ENCODE measurements at places on chromosomes 6 and 20.

DNA sequence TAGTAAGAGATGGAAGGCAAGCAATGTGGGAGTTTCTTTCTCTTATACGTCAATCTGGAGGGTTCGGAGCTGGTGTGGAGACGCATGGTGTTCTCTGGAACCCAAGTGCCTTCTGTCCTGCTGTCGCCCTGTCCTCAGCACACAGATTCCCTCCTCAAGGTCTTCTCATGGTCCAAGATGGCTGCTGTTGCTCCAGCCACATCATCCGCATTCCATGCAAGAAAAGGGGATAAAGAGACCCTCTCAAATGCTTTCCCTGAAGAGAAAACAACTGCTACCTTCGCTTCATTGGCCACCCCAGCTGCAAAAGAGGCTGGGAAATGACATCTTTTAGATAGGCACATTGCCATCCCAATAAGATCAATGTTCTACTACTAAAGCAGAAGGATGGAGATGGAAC lies 151.2 kb downstream of the ANKRD60 start:
- DNase-seq, result no peak

DNA sequence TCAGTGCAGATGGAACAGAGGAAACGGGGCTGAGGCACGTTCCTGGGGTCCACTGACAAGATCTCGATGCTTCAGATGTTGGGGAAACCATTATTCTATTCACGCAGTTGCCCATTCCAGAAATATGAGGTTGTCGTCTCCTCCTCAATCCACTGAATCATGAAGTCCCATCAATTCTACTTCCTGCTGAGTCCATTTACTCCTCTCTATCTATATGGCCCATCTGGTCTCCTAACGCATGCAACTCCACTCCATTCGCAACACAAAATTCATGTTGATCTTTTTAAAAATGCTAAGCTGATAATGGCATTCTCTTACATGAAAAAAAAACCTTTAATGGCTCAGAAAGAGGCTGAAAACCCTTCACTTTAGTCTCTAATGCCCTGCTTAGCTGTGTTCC lies 37.5 kb downstream of the MAP3K5 start:
- no peak for DNase-seq

DNA sequence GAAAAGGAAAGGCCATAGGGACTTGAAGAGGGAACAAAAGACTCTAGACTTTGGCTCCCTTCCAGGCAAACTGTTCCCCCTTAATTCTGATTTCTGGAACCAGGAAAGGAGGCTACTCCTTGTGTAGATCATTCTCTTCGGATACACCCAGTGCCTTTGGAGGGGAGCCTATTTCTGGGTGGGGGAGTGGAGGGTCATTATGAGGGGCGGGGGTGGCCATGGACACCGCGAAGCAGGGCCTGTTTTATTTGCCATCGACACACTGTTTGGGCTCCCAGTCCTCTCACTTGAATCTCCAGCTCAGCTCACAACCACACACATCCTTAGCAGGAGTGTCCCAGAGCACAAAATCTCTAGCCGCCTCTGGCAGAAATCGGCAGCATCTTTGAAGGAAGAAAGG lies 132.3 kb downstream of the PXDC1 start:
- DNase-seq, result no peak

- DNase-seq, result no peak
Observed at GRCh38 chr6:151131324-151132007, 108.3 kb upstream of the AKAP12 start.

DNA sequence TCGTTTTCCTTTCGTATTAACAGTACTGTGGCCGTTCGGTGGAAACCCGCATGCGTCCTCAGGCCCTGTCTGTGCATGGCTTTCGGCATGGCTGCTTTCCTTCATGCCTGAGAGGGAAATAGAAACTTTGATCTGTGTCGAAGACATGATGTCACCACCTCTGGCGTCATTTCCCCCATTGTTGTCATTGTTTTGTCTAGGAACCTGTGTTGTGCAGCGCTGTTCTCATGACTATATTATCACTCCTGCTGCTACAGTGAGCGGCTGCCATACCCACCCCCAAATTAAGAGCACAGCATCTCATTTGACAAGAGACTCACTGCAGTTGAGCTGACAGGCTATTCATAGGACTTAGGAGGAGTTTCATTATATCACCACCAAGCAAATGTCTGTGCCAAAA lies 172.3 kb downstream of the TMEM242 start:
- no peak for DNase-seq

- DNase-seq, result no peak
Observed at GRCh38 chr6:38813041-38813823, 98.1 kb downstream of the DNAH8 start.
